ENCODE measurements at places on chromosomes 6 and 20.

- DNase-seq: no peak
Measured at GRCh38 chr20:15374682-15375081, 1037.3 kb upstream of the FLRT3 start.

GRCh38 chr6:127180426-127180825 is 62.0 kb downstream of the RSPO3 start:
- DNase-seq: no peak

GRCh38 chr6:56640374-56640773 is 2.3 kb downstream of the DST start:
- no peak for DNase-seq

GRCh38 chr20:19715986-19716385 is 42.1 kb upstream of the RIN2 start:
- DNase-seq: no peak

DNA sequence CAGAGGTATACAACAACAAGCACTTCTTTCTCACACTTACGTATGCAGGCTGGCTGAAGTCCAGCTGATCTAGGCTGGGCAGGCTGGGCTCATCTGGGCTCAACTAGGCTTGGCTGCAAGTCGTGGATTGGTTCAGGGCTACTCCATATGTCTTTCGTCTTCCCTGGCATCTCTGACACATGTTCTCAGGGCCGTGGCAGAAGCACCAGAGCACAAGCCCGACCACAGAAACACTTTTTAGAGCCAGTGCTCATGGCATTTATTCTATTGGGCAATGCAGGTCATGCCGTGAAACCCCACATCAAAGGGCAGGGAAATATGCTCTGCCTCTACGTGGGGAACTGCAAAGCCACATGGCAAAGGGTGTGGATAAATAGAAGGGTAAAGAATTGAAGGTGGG is 93.8 kb downstream of the RIN2 start:
- DNase-seq: no peak

GRCh38 chr20:57332105-57333089 is 2.8 kb downstream of the SPO11 start:
- DNase-seq: peak; percentile 59

DNA sequence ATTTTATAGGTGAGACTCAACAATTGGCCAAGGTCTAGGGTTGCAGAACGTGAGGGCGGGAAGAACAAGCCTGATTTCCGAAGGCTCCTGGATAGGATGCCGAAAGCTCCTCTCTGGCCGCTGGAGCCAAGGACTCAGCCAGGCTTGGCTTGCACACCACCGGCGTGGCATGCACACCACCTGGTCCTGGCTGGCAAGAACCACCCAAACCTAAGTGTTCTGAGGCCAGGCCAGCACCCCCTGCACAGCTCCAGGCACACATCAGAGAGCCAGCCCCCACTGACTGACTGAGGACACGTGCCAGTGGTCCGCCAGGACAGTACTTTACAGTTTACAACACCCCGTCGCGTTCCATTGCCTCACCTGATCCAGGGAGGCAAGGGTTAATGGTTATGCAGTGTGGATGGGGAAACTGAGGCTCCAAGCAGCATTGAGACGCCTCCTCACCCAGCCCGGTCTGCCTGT is 414 bp downstream of the TGM2 start:
- no peak for DNase-seq

DNA sequence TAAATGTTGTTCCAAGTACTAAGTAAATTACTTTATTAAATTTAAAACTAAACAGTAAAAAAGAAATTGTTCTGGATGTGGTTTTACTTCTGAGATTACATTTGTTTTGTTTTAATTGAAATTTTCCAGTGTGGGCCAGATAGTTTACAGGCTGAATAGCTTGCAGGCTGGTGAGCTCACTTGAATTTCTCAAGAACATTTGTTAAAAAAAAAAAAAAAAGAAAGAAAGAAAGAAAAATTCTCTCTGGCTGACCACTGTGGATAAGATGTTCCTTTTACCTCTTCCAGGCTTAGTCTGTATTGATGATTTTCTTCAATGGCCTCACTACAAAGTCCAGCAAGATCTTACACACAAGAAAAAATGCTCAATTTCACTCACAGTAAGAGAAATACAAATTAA is 85.4 kb downstream of the PLCG1 start:
- DNase-seq: no peak

DNA sequence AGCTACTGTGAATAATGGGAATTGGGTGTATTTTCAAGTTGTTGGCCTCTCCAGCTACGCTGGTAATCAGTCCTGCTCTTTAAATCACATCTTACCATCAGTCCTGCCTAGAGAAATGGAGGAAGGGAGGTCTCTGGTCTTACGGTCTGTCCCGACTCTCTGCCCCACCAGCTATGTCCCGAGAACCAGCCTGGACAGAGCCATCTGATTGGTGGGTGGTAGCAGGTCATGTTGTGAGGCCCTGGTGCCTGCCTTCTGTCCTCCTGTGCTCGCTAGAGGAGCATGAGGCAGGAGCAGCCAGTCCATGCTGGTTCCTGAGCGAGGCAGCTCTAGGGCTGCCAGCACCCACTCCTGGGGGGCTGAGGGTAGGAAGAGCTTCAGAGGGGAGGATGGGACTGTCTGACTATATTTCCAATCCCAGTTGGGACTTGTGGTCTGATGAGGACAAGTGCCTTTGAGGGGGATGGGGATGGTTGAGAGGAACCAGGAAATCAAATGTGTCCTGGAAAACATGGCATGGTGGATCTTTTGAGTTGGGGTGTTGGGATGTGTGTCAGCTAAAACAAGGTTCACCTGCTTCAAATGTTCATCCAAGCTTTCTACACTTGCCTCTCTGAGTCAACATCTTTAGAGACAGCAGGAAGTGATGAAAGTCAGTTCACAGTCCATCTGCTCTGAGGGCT is 33.0 kb downstream of the SYNJ2 start:
- no peak for DNase-seq

- DNase-seq: no peak
Measured at GRCh38 chr6:133542056-133542821, 301.1 kb downstream of the EYA4 start.

GRCh38 chr6:53440336-53440945 is 91.7 kb upstream of the ELOVL5 start:
- DNase-seq: no peak

GRCh38 chr20:50475681-50476292 is 34.4 kb upstream of the PTPN1 start:
- DNase-seq: peak; percentile 70

DNA sequence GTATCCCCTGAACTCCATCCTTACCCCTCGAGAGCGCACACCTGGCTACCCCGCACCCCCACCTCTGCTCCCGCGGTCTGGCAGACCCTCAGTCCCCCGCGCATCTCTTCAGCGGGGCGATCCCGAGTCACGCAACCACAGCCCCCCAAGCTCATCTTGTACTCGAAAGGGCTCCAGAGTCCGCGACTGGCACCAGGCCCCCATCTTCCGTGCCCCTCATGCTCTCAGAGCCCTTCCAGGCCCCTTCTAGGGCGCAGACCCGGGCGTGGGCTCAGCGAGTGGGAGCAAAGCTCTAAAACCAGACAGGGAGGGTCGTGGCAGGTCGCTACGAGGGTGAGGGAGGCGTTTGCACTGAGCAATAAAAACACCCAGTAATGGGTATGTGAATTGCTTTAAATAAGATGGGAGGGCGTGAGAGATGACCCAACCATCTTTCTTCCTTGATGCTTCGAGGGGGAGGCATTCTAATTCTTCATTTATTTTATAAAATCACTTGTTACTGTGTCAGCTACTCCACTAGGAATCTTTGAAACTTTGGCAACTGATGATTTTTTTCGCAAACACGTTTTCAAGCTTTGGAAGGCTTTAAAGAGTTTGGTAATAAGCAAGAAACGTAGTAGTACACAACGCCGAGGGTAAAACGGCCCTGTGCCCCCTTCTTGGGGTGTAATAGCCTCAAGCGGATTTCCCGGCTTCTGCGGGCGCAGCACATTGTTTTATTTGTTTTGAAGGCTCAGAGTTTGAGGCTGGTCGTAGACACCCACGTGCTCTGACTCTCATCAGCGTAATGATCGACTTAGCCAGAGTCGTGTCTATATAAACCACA is 42.6 kb upstream of the SUPT3H start:
- no peak for DNase-seq

- no peak for DNase-seq
Measured at GRCh38 chr6:24916496-24916895, 19.3 kb downstream of the RIPOR2 start.

GRCh38 chr6:15077961-15078360 is 167.9 kb upstream of the JARID2 start:
- no peak for DNase-seq

- no peak for DNase-seq
Measured at GRCh38 chr6:21708320-21708580, 114.7 kb downstream of the SOX4 start.

DNA sequence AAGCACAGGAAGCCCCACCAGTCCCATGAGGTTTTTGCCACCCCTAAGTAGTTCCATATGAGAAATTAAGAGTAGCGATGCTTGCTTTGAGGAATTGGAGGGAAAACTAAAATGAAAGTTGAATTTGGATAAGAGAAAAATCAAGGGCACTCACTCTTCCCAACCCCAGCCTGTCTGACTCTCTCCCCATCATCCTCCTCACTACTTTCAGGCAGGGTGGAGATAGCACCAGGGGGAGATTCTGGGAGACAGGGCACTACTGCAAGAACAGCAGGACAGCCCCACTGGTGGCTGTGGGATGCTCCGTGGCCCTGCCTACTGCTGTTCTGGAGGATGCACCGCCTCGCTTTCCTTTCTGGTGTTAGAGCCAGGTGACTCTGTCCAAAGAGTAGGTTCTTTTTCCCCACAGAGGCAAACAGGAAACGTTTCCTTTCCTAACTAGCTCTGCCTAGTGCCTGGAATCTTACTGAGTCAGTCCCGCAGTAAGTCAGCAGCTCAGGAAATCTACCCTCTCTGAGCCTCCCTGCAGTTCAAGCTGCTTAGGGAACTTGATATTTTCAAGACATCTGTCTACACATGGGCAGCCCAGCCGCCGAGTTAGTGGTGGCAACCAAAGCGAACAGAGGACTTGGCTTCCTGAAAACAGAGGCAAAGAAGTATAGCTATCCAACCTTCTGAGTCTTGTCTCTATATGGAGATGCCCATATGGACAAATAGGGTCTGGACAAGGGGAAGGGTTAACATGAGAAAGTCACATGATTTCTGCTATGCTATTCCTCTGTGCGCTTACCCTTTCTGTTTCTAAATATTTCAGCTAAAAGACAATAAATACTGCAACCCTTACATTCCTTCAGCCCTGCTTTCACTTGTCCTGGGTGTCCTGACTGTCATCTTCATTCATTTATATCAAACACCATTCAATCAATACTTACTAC is 11.4 kb downstream of the HLA-E start:
- no peak for DNase-seq

DNA sequence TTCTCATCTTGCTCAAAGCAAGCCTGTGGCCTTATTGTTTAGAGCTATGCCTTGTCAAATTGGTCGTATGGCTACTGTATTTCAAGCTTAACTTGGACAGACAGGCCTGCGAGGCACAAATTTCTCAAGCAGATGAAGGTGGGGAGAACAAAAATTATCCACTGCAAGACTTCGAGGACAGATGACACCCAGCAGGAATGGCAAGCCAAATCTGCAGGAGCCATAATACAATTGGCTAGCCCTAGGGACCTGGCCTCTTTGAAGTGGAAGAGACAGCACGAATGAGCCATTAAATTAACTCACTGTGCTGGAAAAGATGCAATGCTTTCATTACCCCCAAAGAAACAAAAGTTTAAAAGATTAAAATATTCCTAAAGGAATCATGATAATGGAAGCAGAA is 5.0 kb upstream of the BLOC1S5 start:
- DNase-seq: no peak

GRCh38 chr20:22232923-22233322 is 351.4 kb downstream of the FOXA2 start:
- no peak for DNase-seq

GRCh38 chr6:69758214-69758613 is 38.6 kb downstream of the LMBRD1 start:
- no peak for DNase-seq

GRCh38 chr20:2618815-2619214 is 33.6 kb upstream of the NOP56 start:
- DNase-seq: no peak

Data from RWPE1 (cell line).